ENCODE measurements at places on chromosomes 5 and 9.

DNA sequence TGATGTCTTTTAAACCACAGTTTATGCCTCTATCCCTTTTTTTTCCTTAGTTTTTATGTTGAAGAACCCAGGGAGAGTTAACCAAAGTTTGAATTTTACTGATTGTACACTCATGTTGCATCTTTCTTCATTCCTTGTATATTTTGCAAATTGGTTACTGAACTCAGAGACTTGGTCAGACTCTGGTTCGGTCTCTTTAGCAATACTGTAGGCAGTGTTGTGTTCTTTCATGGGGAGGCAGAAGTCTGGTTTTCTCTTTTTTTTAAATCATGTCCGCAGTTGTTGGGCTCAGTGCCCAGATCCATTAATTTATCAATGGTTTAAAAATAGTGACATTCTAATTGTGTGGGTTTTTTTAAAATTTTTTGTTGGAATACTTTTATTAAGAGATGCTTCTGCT lies 23.4 kb downstream of the UBE2R2 start:
- no peak overlapping the region for H3K4me3 ChIP-seq
- H3K27ac ChIP-seq, result no peak overlapping the region
- H3K36me3 ChIP-seq, result no peaks in the 10 kb centered on the region
- DNase-seq, result no peak
- H3K27me3 ChIP-seq, result no peaks in the 10 kb centered on the region
- H3K4me1 ChIP-seq, result no peaks in the 10 kb centered on the region

- H3K27ac ChIP-seq, result no peak overlapping the region
- no peak overlapping the region for H3K4me3 ChIP-seq
- no peaks in the 10 kb centered on the region for H3K36me3 ChIP-seq
- H3K4me1 ChIP-seq, result no peaks in the 10 kb centered on the region
- no peaks in the 10 kb centered on the region for H3K27me3 ChIP-seq
Observed at GRCh38 chr5:11467588-11467987, 436.7 kb downstream of the CTNND2 start.

DNA sequence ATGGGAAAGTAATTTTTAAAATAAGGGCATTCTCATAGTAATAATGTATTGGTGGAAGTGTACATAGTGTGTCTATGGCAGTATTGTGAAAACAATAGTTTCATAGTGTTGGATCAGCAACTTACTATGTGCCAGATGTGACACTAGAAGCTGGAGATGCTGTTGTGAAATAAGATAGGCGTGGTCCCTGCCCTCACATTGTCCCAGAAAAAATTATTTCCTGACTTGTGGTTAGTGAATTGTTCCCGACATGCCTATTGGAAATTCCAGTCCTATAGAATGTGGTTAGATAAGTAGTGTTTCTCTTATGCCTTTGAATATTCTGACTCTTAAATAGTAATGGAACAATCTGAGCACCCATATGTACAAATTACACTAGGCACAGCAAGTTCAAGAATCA lies 55.3 kb upstream of the MTAP start:
- no peaks in the 10 kb centered on the region for H3K27me3 ChIP-seq
- no peak overlapping the region for H3K27ac ChIP-seq
- DNase-seq, result no peak
- H3K4me3 ChIP-seq, result no peak overlapping the region
- H3K36me3 ChIP-seq, result no peaks in the 10 kb centered on the region

GRCh38 chr9:91154686-91155085 lies 207.0 kb downstream of the AUH start:
- H3K36me3 ChIP-seq, result no peaks in the 10 kb centered on the region
- no peaks in the 10 kb centered on the region for H3K27me3 ChIP-seq
- H3K4me1 ChIP-seq, result no peaks in the 10 kb centered on the region
- H3K27ac ChIP-seq, result no peak overlapping the region

GRCh38 chr5:62786099-62786498 lies 207.5 kb downstream of the LRRC70 start:
- H3K4me1 ChIP-seq, result no peaks in the 10 kb centered on the region
- H3K36me3 ChIP-seq, result no peaks in the 10 kb centered on the region
- no peak for DNase-seq

DNA sequence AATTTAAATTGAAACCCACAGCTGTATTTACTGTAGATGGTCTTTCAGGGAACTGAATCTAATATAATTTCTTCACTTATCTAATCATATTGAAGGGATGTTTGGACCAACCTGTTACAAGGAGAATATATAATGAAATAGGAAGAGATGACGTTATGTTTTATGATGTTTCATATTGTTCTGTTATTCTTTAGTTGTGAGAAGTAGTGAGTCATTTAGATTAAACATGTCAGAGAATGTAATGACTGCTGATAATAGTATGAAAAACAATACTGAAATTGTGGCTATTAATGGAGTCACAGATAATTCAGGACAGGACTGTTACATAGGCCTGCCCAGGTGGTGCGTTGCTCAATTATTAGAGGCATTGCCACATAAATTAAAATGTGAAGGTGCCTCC lies 1993.4 kb downstream of the EFNA5 start:
- H3K27ac ChIP-seq, result no peak overlapping the region
- H3K4me3 ChIP-seq, result no peak overlapping the region
- H3K27me3 ChIP-seq, result no peaks in the 10 kb centered on the region
- no peaks in the 10 kb centered on the region for H3K4me1 ChIP-seq
- no peak for DNase-seq
- H3K36me3 ChIP-seq, result no peaks in the 10 kb centered on the region

DNA sequence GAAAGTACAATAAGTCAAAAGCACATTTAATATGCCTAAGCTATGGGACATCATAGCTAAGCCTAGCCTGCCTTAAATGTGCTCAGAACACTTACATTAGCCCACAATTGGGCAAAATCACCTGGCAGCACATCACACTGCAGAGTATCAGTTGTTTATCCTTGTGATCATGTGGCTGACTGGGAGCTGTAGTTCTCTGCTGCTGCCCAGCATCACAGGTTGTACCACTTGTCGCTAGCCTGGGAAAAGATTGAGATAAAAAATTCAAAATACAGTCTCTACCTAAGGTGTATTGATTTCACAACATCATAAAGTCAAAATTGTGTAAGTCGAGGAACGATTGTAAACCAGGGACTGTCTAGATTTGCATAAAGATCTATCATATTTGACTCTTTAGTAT lies 58.6 kb downstream of the CAMK4 start:
- DNase-seq, result no peak
- no peak overlapping the region for H3K4me3 ChIP-seq
- H3K36me3 ChIP-seq, result no peaks in the 10 kb centered on the region
- no peaks in the 10 kb centered on the region for H3K4me1 ChIP-seq
- no peaks in the 10 kb centered on the region for H3K27me3 ChIP-seq

- DNase-seq, result no peak
- H3K27ac ChIP-seq, result no peak overlapping the region
- no peak overlapping the region for H3K4me3 ChIP-seq
- no peaks in the 10 kb centered on the region for H3K4me1 ChIP-seq
Observed at GRCh38 chr5:97408331-97408730, 225.3 kb upstream of the RIOK2 start.

DNA sequence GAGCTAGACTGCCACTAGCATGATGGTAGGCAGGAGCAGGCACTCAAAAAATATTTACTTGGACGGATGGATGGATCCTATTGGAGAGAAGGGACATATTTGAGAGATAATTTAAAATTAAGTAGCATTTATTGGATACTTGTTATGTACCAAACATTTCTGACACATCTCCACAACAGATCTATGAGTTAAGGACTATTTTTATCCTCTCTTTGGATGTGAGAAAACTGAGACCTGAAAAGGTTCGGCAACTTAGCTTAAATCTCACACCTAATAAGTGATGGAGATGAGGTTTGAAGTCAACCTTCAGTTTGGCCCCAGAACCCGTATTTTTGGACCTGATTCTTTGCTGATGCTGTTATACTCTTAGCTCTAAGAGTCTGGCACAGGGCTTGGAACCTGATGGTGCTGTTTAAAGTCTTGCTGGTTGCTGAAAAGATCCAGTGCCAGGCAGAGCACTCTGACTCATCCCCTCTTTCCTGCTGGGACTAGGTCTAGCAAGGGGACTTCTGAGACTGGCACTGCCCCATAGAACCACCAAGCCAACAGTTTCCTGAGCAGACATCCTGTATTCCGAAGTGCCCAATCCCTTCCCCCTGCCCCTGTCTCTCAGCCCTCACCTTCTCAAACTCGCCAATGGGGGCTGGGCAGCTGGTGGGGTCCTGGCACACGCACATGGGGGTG lies 15.6 kb downstream of the SPARC start:
- no peaks in the 10 kb centered on the region for H3K27me3 ChIP-seq
- H3K4me3 ChIP-seq, result peak overlapping the region; percentile 1
- H3K27ac ChIP-seq, result peak overlapping the region; percentile 98
- peak; percentile 75 for DNase-seq

DNA sequence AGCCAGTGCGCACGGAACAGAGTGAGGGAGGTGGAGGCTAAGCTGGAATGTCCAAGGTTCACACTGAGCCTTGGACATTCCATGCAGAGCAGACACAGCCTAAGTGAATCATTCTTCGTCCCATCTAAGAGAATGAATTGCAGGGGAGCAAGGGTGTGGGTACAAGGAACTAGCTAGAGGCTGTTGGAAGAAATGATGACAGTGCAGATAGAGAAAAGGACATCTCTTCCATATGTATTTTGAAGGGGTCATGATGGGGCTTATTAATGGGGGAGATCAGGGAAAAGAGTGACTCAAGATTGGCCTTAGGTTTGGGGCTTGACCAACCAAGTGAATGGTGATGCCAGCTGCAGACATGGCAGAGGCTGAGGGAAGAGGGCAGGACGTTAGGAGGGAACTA lies 59.2 kb downstream of the MTX3 start:
- H3K4me1 ChIP-seq, result no peaks in the 10 kb centered on the region
- no peaks in the 10 kb centered on the region for H3K27me3 ChIP-seq
- DNase-seq, result no peak
- H3K4me3 ChIP-seq, result no peak overlapping the region
- no peak overlapping the region for H3K27ac ChIP-seq
- H3K36me3 ChIP-seq, result no peaks in the 10 kb centered on the region

DNA sequence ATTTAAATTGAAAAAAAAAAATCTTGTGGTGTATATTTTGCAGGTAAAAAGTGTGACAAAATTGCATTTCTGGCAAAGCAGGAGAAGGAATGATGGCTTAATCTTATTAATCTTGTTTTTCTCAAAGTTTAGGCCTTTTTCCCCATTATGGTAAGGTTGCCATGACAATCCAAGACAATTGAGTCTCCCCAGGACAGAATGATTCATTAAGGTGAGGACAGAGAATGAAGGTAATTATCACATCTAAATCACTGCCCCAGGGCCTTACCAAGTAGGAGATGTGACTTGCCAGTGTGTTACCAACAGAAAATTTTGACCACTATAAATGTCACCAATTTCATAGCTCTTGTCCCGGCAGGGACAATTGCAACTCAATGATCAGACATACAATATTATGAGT lies 439.2 kb downstream of the DNAH5 start:
- no peak overlapping the region for H3K27ac ChIP-seq
- H3K27me3 ChIP-seq, result no peaks in the 10 kb centered on the region
- H3K4me1 ChIP-seq, result no peaks in the 10 kb centered on the region
- no peak for DNase-seq
- H3K36me3 ChIP-seq, result no peaks in the 10 kb centered on the region

- H3K36me3 ChIP-seq, result peaks cover 7% of the 10 kb centered on the region
- H3K4me1 ChIP-seq, result no peaks in the 10 kb centered on the region
- no peak for DNase-seq
- H3K27ac ChIP-seq, result peak overlapping the region; percentile 92
- peak overlapping the region; percentile 95 for H3K4me3 ChIP-seq
- no peaks in the 10 kb centered on the region for H3K27me3 ChIP-seq
Observed at GRCh38 chr9:107487521-107488374, 1.8 kb downstream of the KLF4 start.

DNA sequence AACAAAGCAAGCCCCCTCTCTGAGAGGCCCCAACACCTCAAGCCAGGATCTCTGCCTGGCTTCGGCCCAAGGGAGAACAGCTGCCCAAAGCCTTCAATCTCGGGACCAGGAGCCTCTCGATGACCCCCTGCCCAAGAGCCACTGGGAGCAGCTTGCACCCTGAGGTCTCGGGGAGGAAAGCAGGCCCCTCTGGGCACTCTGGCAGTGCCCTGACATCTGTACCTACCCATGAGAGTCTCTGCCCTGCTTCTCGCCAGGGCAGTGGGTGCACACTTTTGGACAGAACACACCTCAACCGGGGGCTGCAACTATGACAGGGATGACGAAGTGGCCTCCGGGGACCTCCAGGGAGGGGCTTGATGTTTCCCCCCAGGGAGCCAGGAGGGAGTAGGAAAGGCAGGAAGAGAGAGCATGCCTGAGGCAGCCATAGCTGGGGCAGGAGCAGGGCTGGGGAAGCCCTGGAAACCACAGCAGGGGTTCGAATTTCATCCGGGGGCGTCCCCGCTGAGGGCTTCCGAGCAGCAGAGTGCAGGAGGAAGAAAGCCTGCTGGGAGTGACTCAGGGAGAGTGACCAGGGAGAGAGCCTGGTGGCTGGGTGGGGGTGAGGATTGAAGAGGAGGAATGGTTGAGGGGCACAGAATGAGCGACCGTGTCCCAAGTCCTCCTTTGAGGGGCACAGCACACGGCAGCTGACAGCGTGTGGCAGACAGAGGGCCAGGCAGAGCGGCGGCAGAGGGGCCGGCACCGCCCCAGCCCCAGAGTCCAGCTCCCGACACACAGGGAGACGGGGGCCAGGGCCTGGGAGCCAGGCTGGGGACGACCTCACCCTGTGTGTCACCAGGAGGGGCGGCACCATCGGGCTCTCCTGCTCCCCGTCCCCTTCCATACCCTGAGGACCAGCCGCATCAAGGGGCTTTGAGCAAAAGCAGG lies 1.8 kb downstream of the LPCAT1 start:
- H3K36me3 ChIP-seq, result peaks cover 4% of the 10 kb centered on the region
- peak; percentile 67 for DNase-seq
- H3K27me3 ChIP-seq, result no peaks in the 10 kb centered on the region
- no peak overlapping the region for H3K27ac ChIP-seq
- H3K4me1 ChIP-seq, result peaks cover 20% of the 10 kb centered on the region

GRCh38 chr9:22976454-22976853 lies 529.8 kb downstream of the DMRTA1 start:
- H3K27ac ChIP-seq, result no peak overlapping the region
- H3K4me1 ChIP-seq, result no peaks in the 10 kb centered on the region
- no peaks in the 10 kb centered on the region for H3K36me3 ChIP-seq
- H3K4me3 ChIP-seq, result no peak overlapping the region
- H3K27me3 ChIP-seq, result no peaks in the 10 kb centered on the region

- H3K27me3 ChIP-seq, result no peaks in the 10 kb centered on the region
- no peaks in the 10 kb centered on the region for H3K36me3 ChIP-seq
- H3K4me1 ChIP-seq, result no peaks in the 10 kb centered on the region
Observed at GRCh38 chr5:92952243-92952642, 628.8 kb downstream of the NR2F1-AS1 start.

DNA sequence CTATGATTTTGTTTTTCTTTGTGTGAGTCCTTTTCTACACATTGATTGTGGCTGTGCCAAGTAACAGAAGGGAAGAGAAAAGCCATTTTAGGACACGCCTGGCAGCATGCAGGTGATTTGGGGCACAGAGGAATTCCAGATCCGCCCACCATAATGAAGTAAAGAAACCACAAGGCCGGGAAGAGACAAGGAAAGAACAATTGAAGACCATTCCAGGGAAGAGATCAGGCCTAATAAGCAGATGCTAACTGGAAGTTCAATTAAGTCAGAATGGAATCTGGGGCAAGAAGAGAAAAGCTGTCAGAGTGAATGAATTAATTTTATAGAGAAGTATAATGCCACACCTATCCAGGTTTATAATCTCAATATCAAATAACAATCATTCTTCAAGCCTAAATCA lies 110.2 kb upstream of the ISL1 start:
- no peaks in the 10 kb centered on the region for H3K4me1 ChIP-seq
- no peak overlapping the region for H3K4me3 ChIP-seq
- no peak overlapping the region for H3K27ac ChIP-seq

- H3K27ac ChIP-seq, result no peak overlapping the region
- no peaks in the 10 kb centered on the region for H3K36me3 ChIP-seq
- no peak for DNase-seq
- H3K27me3 ChIP-seq, result no peaks in the 10 kb centered on the region
- no peaks in the 10 kb centered on the region for H3K4me1 ChIP-seq
Observed at GRCh38 chr5:71699751-71700150, 19.3 kb upstream of the CARTPT start.
